ENCODE measurements at places on chromosomes 2 and 18. TPM values are rescaled to one million over a fixed set of nuclear protein-coding genes. Genes with fewer than 3 reads are reported as not detected.

UGT1A8 gene
- not detected for total RNA-seq

GRCh38 chr2:62099050-62099449 is 96.9 kb upstream of the B3GNT2 start:
- no peak overlapping the region for H3K4me3 ChIP-seq
- H3K27ac ChIP-seq = no peak overlapping the region
- H3K36me3 ChIP-seq = no peaks in the 10 kb centered on the region

- no peak overlapping the region for H3K27ac ChIP-seq
- no peak for DNase-seq
- H3K36me3 ChIP-seq = no peaks in the 10 kb centered on the region
- no peaks in the 10 kb centered on the region for H3K4me1 ChIP-seq
Measured at GRCh38 chr2:152822676-152823075, 104.3 kb downstream of the ARL6IP6 start.

DNA sequence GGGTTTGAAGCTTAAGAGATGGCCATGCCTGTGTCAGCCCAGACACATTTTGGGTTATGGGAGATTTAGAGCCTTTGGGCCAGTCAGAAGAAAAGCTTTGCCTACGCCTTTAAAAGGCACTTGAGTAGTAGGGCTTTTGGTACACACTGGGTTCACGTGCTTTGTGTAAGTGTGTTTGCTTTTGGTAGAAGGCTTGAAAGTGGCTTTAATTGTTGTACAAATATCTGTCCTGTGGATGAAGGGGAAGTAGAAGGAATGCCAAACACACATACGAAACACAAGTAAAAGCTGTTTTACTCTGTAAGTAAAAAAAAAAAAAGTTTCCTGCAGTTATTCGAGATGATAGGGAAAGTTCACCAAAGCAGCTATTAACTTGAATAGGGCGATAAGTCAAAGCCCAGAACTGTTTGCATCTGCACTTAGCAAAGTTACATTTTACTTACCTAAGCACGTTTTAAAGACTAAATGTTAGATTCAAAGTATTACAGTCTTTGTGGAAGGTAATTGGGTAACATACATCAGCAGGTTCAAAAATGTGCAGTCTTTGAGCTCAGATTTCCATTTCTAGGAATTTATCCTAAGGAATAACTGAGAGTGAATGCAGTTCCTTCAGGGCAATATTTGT is 75.4 kb downstream of the STK25 start:
- H3K27ac ChIP-seq = no peak overlapping the region
- no peak for DNase-seq
- no peak overlapping the region for H3K4me3 ChIP-seq
- H3K4me1 ChIP-seq = no peaks in the 10 kb centered on the region

Data from lower lobe of right lung (tissue), 2 donors.